ENCODE measurements at places on chromosomes 7 and 10.

DNA sequence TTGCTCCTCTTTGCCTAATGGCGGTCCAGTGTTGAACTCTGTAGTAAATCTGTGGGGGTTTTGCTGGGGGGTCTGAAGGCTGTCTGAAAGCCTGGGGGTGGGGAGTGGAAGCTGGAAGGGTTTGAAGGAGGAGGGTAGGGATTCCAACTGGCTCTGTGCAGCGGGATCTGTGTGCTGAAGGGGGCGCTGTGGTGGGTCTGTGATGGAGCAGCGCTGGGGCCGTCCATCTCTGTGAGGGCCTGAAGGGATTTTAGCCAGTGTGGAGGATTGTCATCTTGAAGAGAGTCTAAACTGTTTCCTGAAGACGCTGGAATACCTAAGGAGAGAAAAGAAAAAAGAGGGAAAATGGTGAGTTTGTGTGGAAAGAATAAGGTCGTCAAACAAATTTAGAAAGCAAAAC is 129.2 kb downstream of the STRA8 start:
- no peak for DNase-seq

DNA sequence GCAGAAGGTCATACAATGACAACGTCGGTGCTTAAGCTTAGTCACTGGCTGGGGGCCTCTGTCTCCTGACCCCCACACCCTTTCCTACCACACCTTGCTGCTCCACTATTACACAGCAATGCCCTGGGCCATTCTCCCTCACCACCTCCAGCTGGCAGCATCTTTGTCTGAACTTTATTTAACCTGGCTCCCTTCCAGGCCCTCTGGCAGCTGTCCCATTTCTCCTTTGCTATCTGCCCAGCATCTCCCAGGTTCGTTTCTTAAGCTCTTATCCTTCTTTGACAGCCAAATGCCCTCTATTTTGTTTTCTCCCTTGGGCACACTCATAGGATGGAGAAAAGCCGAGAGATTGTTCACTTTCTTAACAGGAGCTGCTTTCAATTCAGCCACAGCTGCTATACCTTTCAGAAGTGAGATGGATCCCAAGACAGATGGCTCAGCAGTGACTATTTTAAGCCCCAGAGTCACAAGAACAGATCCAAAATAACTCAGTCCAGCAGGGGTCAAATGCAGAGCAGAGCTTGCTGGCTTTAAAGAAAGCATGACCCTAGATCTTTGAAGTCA is 1277.1 kb upstream of the AUTS2 start:
- DNase-seq: peak; percentile 67

DNA sequence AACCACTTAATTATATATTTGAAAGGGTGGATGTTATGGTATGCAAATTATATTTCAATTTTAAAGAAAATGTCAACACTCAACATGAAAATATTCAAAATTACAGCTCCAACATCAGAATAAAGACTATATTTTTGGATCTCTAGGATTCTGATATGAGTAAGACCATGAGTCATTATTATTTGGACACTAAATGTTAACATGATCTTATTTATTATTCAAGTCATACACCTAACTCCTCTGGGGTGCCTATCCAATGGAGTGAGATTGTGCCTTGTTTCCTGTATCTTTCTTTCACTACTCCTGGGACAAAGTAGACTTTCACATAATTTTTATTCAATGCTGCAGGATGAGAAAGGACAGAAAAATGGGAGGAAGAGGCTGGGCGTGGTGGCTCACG is 135.2 kb upstream of the PRSS1 start:
- DNase-seq: no peak

DNA sequence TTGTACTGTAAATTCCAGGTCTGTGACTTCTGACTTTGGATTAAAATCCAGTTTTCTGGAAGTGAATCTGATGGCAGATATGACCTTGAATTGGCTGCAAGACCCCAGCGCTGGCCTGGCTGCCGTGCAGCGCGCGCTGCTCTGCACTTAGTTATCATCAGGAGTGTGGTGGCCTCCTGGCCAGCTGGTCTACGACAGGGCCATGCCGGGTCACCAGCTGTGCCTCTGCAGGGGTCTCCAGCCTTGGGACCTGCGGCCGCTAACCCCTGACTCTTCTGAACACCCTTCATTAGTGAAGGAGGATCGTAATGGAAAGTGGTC is 190.7 kb upstream of the SH2B2 start:
- DNase-seq: no peak

GRCh38 chr10:74111799-74112198 is 38.8 kb downstream of the AP3M1 start:
- DNase-seq: no peak

Measured in D341Med (cell line).